ENCODE measurements at places on chromosomes 3 and 15. TPM values are rescaled to one million over a fixed set of nuclear protein-coding genes. Genes with fewer than 3 reads are reported as not detected.

TMEM40 gene
- not detected for total RNA-seq

PLCH1 gene
- total RNA-seq: 0.09 TPM

ZNF660 gene
- total RNA-seq: 2.0 TPM

DPPA2 gene
- not detected for total RNA-seq

NLGN1 gene
- total RNA-seq: 6.1 TPM

CTXN2 gene
- not detected for total RNA-seq

GMNC gene
- total RNA-seq: not detected

ESYT3 gene
- total RNA-seq: 0.27 TPM

FILIP1L gene
- 34.3 TPM for total RNA-seq

Measured in fibroblast of the aortic adventitia (primary cell).